K562 (cell line): ENCODE measurements at places on chromosomes 6 and 20.

GRCh38 chr20:4046311-4046924 lies 31.1 kb upstream of the RNF24 start:
- no peak for DNase-seq

GRCh38 chr6:137269803-137270202 lies 50.6 kb upstream of the IFNGR1 start:
- no peak for DNase-seq

GRCh38 chr6:140002396-140003022 lies 628.1 kb upstream of the CITED2 start:
- DNase-seq, result no peak

- DNase-seq, result peak; percentile 16
These were observed 636 bp downstream of the ELOVL2 start for GRCh38 chr6:11043378-11043960.

DNA sequence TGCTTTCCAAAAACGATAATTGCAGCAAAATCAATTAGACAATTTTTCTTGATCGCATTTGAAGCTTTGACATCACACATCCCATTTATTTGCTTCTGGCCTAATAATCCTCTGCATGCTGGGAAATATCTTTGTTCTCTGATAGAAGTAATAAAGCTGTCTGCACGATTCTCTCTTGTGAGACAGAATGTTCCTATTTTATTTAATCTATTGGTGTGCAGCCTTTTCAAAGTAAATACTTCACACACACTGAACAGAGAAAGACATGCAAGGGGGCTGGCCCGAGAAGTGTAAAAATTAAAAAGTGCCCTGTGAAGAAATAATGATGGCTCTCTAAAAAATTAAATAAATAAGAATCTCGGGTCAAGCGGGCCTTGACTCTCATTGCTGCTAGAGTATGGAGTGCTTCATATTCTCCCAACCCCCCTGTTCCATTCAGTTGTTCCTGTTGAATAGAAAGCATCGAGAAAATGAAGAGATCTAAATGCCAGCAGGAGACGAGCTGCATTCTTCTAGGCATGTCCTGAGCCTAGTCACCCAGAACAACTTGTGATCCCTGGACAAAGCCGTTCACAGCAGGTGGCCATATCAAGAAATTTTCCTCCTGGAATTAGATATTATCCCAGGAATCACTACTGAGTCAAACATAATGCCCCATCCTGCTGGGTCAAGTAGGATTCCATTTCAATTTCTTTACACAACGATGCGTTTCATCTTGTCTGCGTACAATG lies 625.9 kb upstream of the EPHA7 start:
- DNase-seq, result no peak

DNA sequence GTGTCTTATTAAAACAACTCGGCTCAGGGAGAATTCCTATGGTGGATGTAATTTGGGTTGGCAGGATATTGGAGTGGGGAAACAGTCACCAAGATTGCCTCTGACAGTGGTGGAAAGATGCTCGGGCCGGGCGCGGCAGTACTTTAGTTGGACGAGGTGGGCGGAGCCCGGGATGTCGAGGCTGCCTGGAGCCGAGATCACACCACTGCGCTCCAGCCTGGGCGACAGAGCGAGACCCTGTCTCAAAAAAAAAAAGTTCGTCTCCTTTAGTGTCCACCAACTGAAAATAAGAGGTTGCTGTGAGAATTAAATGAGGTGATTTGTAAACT lies 621 bp downstream of the NOL7 start:
- peak; percentile 45 for DNase-seq
